LHCN-M2 (cell line): ENCODE measurements at places on chromosomes 16 and 17. TPM values are rescaled to one million over a fixed set of nuclear protein-coding genes. Genes with fewer than 3 reads are reported as not detected.
A peak's percentile ranks its signal among the peaks of the same experiment; 100 is the strongest.

The CHST5 gene
- total RNA-seq = not detected in 2 replicates

The TERB1 gene
- not detected in 2 replicates for total RNA-seq

The TRIM47 gene
- total RNA-seq = 11.8 and 11.9 TPM in 2 replicates

The SLC47A1 gene
- 0.17 TPM in 1 of 2 replicates, not detected in the other for total RNA-seq

The C16orf54 gene
- total RNA-seq = not detected in 2 replicates

The SMIM5 gene
- total RNA-seq = 0.17 and 0.90 TPM in 2 replicates

The GH2 gene
- total RNA-seq = not detected in 2 replicates

The GLP2R gene
- not detected in 2 replicates for total RNA-seq

The ZNF652 gene
- 9.8 and 11.0 TPM in 2 replicates for total RNA-seq

GRCh38 chr17:70256751-70257150, 87.4 kb downstream of the KCNJ2 start:
- DNase-seq = peak; percentile 85

DNA sequence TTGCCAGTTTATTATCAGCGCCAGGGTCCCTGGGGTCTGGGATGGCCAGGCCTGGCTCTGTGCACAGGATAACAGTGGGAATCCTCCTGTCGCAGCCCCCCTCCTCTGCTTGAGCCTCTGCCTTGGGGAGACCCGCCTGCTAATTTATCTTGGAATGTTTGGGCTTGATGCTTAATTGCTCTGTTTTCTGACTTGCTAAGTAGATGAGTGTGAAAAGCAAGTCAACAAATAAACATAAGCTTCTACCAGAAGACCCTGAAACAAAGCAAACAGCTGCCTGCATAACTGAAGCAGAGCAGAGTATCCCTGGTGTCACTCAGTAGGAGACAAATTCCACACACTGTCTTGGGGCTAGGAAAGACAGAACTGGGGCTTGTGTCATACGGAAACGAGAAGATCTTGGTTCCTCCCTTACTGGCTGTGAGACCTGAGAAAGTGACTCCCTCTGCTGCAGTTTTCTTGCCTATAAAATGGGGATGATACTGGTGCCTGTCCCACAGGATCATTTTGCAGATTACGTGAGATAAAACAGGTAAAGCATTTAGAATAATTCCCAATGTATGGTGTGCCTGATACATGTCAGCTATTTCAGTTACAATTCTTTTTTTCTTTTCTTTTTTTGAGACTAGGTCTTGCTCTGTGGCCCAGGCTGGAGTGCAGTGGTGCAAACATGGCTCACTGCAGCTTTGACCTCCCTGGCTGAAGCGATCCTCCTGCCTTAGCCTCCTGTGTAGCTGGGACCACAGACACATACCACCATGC, 44.8 kb upstream of the IRX3 start:
- no peak for DNase-seq

GRCh38 chr17:69552986-69553667, 138.6 kb downstream of the MAP2K6 start:
- no peak for DNase-seq

DNA sequence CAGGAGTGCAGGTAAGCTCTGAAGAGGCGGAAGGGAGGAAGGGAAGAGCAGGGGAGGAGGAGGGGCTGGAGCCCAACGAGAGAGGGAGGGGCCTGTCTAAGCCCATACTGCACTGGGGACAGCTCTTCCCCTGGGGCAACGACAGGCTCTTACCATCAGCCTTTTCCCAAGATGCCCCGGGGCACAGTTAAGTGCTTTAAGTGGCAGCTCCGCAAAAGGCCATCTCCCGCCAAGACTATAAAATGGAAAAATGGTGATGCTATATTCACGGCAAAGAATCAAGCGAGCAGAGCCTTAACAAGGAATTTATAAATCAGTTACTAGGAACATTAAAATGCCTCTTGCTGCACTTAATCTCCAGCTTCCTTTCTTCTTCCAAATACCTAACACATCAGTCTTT, 110.2 kb upstream of the NLRP1 start:
- DNase-seq = no peak

- DNase-seq = peak; percentile 14
Measured at GRCh38 chr17:81909966-81910839, 996 bp downstream of the PCYT2 start.

DNA sequence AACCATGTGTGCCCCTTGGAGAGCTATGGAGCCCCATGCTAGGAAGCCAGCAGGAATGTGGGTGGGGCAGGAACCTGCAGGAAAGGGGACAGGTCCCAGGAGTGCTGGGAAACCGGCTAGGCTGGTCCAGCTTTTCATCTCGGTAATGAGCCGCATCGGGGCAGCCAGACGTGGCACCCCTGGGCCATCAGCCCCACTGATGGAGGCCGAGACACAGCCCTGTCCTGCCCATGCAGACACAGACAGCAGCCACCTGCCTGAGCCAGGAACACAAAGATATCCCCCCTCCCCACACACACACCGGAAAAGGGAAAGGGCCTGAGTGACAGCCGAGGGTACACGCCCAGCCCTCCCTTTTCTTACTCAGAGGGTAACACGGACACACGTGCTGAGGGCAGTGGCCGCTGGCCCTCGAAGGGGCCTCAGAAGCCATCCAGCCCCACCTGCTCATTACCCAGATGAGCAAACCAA, 18.1 kb downstream of the PPL start:
- DNase-seq = no peak

- DNase-seq = no peak
Measured at GRCh38 chr17:29584452-29585079, 4.9 kb downstream of the GIT1 start.

DNA sequence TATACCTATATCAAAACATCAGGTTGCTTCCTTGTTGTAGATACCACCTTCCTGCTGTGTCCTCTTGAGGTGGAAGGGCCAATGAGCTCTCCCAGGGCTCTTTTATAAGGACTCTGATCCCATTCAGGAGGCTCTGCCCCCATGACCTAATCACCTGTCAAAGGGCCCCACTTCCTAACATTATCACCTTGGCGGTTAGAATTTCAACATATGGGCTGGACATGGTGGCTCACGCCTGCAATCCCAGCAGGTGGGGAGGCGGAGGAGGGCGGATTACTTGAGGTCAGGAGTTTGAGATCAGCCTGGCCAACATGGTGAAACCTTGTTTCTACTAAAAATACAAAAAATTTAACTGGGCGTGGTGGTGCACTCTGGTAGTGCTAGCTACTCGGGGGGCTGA, 86.4 kb downstream of the HAPSTR1 start:
- no peak for DNase-seq

GRCh38 chr17:65231086-65231485, 93.9 kb downstream of the RGS9 start:
- DNase-seq = no peak

DNA sequence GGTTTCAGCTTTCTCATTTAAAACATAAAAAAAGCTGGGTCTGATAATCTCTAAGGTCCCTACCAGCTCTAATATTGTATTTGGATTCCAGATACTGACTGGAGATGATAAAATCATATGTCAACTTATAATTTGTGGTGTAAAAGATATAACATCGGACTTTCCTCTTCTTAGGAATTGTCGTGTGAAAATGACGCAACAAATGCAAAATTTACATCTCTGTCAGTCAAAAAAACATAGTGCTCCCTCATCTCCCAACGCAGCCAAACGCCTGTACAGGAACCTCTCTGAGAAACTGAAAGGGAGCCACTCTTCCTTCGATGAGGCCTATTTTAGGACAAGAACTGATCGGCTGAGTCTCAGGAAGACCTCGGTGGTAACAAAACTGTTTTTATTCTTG, 197.3 kb downstream of the ANKFN1 start:
- DNase-seq = no peak
